ENCODE measurements at places on chromosomes 4 and X.

DNA sequence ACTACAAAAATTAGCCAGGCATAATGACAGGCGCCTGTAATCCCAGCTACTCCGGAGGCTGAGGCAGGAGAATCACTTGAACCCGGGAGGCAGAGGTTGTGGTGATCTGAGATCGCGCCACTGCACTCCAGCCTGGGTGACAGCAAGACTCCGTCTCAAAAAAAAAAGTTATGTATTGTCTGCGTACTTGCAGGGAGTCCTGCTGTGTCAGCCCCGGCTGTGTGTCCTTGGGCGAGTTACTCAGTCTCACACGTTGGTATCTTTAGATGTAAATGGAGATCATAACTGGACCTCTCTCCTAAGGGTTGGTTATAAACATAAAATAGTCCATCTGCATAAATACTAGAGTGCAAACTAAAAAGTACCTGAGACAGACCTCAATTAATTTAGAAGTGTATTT, 22.7 kb upstream of the TBC1D14 start:
- no peak for DNase-seq

DNA sequence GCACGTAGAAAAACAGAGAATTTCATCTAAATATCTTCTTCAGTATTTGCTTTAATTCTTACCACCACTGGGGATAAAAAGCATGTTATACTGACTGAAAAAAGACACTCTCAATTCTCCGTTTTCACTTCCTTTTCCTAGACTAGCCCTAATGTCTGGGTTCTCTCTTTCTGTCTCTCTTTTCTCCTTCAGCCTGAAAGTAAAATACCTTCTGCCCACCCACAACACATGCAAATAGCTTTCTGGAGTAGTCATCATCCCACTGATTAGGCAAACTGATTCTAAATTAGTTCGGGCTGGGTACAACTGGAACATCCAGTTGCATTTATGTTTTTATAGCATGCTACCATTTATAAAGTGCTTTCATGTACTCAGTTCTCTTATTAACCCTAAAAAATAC, 142.4 kb upstream of the ANKRD50 start:
- DNase-seq: no peak

GRCh38 chr4:154720123-154720522, 23.7 kb upstream of the LRAT start:
- DNase-seq: no peak

GRCh38 chr4:114558446-114559020, 40.1 kb upstream of the UGT8 start:
- DNase-seq: peak; percentile 32

Measured in OCI-M1 (cell line).